ENCODE measurements at places on chromosomes 4 and X.
A peak's percentile ranks its signal among the peaks of the same experiment; 100 is the strongest.

GRCh38 chr4:60452266-60452665 is 747.9 kb upstream of the ADGRL3 start:
- no peak for DNase-seq

GRCh38 chr4:174303687-174304086 is 20.0 kb downstream of the CEP44 start:
- no peak for DNase-seq

- DNase-seq: no peak
These were observed 162.9 kb upstream of the SPIN4 start for GRCh38 chrX:63513825-63514568.

DNA sequence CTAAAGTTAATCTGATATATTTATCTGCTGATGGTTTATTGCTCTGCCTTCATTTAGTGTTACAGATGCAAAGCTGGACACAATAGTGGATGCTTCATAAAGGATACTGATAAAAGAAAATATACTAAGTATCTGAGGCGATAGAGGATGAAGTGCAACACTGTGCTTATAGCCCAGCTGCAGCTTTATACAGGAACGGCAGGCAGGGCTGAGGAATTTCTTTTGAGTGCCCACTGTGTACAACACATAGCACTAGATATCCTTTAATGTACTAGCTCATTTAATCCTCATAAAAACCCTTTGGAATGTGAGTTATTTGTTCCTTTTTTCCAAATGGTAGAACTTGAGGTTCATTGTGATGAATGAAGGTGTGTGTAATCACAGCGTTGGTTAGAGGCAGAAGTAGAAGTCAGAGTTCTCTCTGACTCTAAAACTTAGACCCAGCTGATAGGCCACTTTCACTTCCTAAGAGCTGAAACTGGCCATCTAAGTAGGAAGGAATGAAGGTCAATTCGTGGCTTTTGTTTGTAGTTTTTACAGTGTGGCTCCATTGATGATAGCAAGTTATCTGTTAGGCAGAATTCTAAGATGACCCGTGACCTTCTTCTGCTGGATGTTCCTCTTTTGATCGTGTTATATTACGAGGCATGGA is 138.0 kb downstream of the VEGFC start:
- no peak for DNase-seq

GRCh38 chrX:41923211-41923977 is at the start of gene CASK:
Gene CASK (minus strand): TSS chrX:41923554. CDS start chrX:41922988, 566 bp downstream.
- peak; percentile 79 for DNase-seq

- no peak for DNase-seq
These were observed 71.9 kb downstream of the STARD8 start for GRCh38 chrX:68719181-68719903.

GRCh38 chr4:109303140-109303496 is 660 bp upstream of the COL25A1 start:
- no peak for DNase-seq

GRCh38 chr4:116101321-116101720 is 984.1 kb downstream of the TRAM1L1 start:
- no peak for DNase-seq

- no peak for DNase-seq
These were observed 16.8 kb upstream of the COX18 start for GRCh38 chr4:73086095-73086868.

GRCh38 chrX:150694738-150695410 is 1.7 kb downstream of the MTMR1 start:
- no peak for DNase-seq

DNA sequence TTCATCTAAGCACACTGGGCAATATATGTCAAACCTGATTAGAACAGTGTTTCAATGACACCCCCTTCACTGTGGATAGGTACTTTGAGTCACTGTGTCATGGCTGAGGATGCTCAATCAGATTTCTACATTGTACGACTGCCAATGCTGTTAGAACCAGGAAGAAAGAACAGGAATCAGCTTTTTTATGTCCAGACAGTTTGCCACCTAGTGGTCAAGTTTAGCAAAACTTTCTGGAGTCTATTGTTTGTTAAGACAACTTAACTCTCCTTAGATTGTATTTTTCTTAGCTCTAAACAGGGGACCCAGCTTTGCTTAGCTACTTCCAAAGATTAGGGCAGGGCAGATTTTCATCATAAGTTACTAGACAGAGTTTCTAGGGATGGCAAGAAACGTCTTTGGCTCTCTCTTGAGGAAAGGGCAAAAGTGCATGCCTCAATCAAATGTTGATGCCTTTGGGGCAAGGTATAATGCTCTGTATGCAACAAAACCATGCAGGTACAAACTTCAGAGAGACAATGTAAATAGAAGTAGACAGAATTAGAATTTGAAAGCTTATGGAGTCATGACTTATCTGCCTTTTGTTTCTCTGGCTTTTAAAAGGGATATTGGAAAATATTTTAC is 40.5 kb upstream of the BMP3 start:
- DNase-seq: peak; percentile 62

DNA sequence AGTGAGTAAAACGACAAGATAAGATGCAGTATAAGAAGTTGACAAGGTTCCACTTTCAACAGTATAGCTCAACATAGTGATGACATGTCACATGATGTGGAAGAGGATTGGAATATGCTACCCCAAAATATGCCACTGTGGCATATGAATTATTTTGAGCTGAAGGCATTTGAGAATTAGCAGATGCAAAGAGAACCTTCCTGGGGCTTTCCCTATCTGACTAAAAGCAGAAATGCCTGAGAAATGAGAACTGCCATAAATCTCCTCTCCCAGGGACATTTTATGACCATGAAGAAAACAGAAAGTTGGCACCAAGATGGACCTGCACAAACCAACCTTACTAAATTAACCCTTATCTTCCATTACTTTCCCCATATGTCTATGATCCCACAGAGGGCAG is 24.8 kb downstream of the CDKN2AIP start:
- no peak for DNase-seq

DNA sequence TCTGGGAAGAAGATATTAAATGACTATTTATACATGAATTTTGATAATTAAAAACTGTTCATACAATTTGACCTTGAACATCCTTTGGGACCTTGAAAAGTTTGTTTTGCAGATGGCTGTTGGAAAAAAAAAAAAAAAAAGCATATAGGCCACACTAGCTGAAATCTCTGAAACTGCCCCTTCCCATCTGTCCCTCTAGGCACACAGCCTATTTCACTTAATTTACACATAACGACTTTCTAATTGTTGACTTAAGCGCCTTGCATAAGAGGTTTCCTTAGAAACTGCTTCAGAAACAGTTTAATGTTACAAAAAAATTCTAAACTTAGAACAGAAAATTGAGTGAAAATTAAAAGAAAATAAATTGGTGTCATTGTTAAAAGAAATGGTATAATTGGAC is 131.0 kb downstream of the COX18 start:
- DNase-seq: no peak

DNA sequence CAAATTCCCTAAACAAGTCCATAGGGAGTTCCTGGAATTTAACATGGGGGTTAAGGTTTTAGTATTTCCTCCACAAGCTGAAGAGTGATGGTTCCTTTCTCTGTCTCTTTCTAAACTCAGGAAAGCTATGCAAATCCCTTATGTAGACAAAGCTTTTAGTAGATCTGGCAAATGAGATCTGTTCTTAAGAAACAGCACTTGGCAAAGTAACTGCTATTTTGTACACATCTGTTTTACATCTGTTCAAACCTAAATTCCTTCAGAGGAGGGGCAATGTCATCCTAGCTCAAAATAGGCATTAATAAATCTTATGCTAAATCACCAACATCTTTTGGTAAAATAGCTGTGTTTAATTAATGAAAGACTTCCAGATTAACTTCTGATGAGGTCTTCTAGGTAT is 137.8 kb upstream of the TBC1D9 start:
- DNase-seq: no peak

- DNase-seq: no peak
These were observed 652.1 kb upstream of the AADAT start for GRCh38 chr4:170741856-170742255.

DNA sequence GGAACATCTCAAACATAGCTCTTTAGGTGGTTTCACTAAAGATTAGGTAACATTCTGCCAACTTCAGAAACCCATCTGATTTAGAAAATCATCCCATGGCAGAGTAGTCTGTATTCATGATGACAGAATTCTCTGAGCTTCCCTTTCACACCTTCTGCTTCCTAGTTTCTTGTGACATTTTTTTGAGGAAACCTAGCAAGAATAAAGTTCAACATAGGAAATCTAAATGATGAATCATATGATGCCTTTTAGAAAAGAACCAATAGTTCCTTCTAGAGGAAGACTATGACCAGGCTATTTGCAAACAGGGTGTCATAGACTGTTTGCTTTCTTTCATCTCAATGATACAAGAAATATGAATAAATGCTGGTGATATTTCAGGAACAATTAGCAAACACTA is 49.8 kb upstream of the CAMK2D start:
- DNase-seq: no peak

DNA sequence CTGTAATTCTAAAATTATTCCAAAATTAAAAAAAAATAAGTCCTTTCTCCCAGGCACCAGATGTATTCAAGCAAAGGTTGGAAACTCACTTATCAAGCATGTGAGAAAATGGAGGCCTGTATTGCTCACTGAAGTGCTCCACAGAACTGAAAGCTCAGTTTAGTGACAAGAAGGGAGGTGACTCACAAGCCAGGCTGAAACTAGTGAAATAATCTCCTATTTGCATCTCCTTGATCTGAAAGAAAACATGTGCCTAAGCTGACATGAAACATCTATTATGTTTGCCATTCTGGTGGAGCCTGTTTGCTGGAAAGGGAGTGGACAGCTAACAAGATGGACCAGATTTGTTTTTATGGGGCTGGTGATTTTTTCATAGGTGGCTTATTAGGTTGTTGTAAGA is 54.0 kb upstream of the AMELX start:
- DNase-seq: no peak

DNA sequence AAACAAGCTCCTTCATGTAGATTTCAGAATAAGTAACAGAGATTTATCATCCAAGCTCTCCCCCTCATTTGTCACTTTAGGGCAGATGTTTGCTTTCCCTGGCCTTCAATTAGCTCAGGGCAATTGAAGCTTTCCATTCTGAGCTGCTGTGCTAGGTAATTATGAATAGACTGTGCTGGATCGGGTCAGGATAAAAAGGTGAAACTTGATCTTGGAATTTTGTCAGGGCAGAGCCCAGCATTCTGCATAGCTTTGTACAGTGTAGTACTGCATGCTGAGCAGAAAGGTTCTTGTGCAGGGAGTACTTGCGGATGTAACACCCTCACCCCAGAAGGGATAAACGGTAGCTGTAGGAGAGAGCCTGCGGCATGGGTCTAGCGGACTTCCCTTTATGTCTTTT is 64.0 kb upstream of the CLDN34 start:
- no peak for DNase-seq

- DNase-seq: no peak
These were observed 7.3 kb upstream of the TMEM185A start for GRCh38 chrX:149638860-149639259.

GRCh38 chr4:16692524-16692923 is 205.9 kb downstream of the LDB2 start:
- no peak for DNase-seq

- DNase-seq: no peak
These were observed 48.6 kb downstream of the SMARCAD1 start for GRCh38 chr4:94256144-94256783.

DNA sequence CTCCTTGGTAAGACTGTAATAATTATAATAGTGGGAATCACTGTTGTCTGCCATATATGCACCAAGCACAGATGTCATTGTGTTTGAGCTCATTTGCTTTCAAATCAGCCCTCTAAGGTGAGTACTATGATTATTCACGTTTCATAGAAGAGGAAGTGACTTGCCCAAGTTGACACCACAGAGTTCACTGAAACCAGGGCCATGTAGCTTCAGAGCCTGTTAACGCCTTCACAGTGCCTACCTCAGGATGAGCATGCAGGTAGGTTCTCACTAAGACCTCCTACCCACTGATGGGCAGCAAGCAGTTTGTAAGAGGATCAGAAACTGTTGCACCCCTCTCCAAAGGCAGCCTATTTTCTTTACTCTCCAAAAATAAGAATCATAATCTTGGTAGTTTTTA is 27.4 kb downstream of the TMPRSS11A start:
- peak; percentile 32 for DNase-seq

DNA sequence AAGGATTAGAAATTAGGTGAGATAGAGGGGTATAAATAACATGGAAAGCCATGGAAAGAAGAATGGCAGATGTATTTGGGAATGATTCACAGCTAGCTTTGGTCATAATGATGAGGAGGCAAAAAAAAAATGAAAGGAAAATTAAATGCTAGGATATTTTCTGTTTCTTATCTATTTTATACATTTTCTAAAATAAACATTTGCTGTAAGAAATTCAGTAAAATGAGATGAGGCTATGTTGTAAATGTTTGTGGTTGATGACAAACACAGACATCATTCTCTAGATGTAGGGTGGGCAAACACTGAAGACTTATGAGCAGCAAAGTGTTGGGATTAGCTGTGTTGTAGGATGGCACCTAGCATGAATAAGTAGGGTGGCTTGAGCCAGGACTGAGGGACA is 407.1 kb downstream of the IL15 start:
- DNase-seq: no peak

GRCh38 chr4:148007314-148007760 is 275.4 kb downstream of the ARHGAP10 start:
- no peak for DNase-seq

DNA sequence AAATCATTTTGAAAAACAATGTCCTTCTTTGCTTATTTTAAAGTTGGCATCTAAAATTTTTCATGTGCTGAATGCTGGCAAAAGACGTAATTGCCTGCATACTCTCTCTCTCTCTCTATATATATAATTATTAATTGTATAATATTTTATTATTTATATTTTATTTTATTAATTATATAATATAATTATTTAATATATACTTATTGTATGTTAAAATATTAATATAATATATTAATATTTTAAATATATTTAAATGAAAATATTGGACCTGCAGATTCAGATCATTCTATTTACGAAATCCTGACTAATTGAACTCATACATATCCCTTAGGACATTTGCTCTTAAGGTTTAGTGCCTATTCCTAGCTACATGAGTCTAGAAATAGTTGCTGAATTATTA is 144.7 kb upstream of the VCX start:
- DNase-seq: no peak
